ENCODE measurements at places on chromosomes 16 and 17.
A peak's percentile ranks its signal among the peaks of the same experiment; 100 is the strongest.

DNA sequence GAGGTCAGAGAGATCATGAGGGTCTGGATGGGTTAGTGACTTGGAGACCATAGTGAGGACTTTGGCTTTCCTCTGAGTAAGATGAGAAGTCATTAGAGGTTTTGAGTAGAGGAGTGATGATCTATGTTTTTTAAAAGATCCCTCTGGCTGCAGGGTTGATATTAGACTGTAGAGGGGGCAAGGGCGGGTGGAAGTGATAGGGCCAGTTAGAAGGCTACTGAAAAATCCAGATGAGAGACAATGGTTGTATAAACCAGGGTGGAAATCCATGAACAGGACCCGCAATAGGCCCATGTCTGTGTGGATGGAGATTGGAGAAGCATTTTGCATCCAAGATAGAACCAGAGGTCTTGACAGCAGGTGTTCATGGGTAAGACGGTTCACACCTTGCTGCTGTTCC lies 9.8 kb downstream of the ITGAL start:
- DNase-seq, result no peak

DNA sequence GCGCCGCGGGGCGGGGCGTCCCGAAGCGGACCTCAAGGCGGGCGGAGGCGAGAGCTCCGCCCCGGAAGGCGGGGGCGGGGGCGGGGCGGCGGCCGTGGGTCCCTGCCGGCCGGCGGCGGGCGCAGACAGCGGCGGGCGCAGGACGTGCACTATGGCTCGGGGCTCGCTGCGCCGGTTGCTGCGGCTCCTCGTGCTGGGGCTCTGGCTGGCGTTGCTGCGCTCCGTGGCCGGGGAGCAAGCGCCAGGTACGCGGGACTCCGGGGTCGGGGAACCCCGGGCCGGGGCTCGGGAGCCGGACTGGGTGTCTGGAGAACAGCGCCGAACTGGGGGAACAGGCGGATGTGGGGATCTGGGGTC lies at the start of gene TNFRSF12A:
TNFRSF12A (plus strand) TSS at position 122 of the 357 bp plus-strand sequence; CDS start at position 152, 30 bp downstream.
- no peak for DNase-seq

GRCh38 chr16:8798535-8799157 lies 1.0 kb downstream of the PMM2 start:
- DNase-seq, result no peak

- no peak for DNase-seq
Measured at GRCh38 chr17:43840814-43841213, 6.2 kb upstream of the CD300LG start.

DNA sequence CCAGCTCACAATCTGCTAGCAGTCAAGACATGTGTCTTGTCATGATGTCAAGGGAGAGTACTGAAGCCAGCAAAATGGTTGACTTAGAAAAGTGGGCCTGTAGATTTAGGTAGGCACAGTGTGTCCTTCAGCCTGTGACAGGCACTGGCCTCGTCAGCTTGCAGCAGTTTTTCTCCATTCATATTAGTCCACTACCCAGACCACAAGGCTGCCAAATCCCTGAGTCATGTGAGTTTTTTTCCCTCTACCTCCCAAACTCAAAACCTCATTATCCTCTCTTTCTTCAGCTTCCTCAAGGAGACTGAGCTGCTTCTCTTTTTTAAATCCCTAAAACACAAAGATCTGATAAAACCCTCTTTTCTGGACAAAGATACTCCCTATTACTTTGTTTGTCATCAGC lies 102.6 kb upstream of the HS3ST3A1 start:
- no peak for DNase-seq

DNA sequence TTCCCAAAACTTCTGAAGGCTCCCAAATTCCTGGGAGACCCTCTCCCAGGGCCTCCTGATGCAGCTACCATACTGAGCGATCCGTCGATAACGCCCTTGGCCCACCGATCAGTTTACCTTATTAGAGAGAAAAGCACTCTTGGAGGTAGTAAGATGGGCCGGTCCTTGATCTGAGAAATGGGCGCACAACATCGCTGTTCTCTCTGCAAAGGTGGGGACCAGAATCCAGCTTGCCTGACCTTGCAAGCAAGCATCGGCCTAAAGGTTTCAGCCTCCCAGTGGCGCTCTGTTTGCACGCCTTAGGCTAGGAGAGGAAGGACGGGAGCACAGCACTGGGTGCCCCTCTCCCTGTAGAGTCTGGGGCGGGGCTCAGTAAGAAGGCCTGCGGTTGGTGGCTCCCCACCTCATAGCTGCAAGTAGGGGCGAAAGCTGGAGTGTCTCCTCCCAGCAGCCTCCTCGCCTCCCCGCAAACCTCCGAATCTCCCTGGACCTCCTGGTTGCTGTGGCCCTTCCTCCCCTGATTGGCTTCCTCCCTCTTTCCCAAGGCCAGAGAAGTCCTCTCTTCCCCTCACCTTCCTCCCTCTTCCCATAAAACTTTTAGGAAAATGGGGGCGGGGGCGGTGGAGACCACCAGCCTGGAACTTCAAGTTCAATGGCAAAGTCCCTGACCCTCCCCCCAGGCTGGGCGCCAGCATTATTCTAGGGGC lies at the start of gene PRAC1:
PRAC1 (minus strand) TSS at position 318 of the 707 bp plus-strand sequence; CDS start at position 192, 126 bp downstream.
- DNase-seq, result no peak

GRCh38 chr17:52025236-52025635 lies 133.3 kb downstream of the CA10 start:
- DNase-seq, result no peak

- no peak for DNase-seq
Measured at GRCh38 chr16:2752850-2753732, 653 bp downstream of the SRRM2 start.

- no peak for DNase-seq
Measured at GRCh38 chr16:55390630-55391237, 66.7 kb downstream of the IRX6 start.

DNA sequence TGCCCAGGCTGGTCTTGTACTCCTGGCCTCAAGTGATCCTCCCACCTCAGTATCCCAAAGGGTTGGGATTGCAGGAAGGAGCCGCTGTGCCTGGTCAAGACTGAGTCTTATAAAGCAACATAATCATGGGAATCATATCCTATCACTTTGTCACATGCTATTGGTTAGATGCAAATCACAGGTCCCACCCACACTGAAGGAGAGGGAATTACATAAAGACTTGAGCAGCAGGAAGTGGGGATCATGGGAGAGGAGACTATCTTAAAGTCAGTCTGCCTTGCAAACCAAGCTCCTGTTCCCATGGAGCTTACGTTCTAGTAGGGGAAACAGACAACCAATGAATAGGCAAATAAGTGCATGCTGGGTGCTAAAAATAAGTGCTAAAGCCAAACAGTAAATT lies 28.3 kb upstream of the TENT4B start:
- DNase-seq, result no peak

DNA sequence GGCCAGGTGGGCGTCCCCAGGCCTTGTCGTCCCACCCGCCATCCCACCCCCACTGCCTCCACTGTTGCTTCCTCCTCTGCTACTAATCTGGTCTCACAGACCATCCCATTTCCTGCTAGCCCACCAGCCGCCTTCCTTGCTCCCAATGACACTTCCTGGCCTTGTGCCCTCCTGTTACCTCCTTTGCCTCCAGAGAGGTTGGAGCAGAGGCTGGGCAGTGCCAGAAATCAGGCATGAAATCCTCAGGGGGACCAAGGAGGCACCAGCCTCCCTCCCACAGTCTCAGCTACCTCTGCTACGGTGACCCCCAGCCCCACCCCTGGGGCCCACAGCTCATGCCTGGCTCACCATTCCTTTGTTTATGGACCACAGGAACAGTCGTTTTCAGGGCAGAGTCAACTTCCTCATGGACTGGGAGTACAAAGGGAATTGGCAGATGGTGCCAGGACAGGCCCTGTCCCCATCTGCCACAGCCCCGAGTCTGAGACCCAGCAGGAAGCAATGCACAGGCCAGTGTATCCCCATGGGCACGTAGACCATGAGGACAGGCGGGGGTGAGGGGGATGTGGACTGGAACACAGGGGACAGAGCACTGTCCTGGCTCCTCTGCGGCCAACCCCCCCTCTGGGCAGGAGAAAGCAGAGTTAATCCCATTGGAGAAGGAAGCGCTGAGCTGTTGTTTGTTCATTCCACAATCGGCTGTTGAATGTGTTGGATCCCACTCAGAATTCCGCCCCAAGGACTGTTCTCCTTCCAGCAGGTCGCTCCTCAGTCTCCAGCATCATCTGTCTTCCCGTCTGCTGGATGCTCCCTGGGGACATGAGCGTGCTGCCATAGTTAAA lies 2.2 kb upstream of the CDH5 start:
- DNase-seq, result no peak

- no peak for DNase-seq
Measured at GRCh38 chr16:73058221-73058615, 10.3 kb upstream of the ZFHX3 start.

GRCh38 chr17:9054126-9054975 lies 33.0 kb downstream of the NTN1 start:
- no peak for DNase-seq

DNA sequence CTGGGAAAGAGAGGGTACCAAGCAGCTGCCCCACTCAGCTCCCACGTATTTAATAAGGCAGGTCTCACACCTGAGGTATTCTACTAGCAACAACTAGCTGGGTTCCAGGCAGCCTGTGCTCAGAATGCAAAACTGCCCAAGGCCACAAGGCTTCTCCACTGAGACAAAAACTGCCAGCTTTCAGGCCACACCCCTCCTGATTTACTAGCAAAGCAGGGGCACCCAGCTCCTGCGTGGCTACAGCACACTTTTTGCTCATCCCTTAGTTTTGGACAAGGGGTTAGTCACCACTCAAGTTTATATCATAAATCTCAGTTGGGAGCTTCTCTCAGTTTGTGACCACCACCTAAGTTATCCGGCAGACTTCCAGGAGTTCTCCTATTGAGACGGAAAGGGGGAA lies 494.6 kb downstream of the CDH11 start:
- DNase-seq, result no peak

GRCh38 chr16:86681031-86681756 lies 102.8 kb downstream of the FOXL1 start:
- no peak for DNase-seq

- no peak for DNase-seq
Measured at GRCh38 chr17:45386178-45386577, 46.5 kb downstream of the ARHGAP27 start.

DNA sequence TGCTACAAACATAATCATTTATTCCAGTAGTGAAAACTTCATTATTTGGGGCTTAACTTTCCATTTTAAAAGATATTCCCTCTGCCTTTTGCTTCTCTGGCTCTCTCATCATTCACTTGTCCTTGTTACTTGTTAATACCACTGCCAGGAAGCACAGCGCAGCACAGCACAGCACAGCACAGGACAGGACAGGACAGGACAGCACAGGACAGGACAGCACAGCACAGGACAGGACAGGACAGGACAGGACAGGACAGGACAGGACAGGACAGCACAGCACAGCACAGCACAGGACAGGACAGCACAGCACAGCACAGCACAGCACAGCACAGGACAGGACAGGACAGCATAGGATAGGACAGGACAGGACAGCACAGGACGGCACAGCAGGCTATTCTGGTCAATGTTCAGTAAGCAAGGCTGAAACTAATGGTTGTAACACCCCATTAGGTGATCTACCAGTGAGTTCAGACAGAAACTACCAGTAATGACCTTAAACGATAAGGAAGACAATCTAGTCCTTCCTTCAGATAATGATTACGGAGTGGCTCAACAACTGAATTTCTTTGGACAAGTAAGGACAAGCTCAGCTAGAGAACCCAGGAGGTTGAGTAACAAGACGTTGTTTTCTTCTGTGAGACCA lies 31.9 kb downstream of the COG1 start:
- no peak for DNase-seq

DNA sequence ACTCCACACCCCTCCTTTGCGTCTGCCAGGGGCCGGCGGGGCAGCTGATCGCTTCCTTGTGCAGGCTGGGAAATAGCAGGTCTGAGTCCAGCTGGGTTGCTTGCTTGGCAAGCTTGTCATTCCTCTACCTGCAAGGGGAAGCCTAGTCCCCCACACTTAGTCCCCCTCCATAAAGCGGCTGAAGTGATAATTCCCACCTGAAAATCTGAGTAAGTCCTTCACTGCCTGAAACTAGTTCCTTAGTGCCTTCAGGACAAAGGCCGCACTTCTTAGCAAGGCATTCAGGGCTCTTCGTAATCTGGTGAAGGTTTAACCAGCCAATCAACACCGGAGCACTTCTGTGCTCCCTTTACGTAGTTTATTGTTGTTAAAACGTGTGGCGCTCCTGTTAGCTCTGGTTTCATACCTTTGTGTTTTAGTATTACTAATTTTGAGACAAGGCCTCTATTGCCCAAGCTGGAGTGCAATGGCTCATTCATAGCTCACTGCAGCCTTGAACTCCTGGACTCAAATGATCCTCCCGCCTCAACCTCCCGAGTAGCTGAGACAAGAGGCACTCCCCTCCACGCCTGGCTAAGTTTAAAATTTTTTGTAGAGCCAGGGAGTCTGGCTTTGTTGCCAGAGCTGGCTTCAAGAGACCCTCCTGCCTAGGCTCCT lies 817 bp downstream of the PSKH1 start:
- no peak for DNase-seq

- no peak for DNase-seq
Measured at GRCh38 chr16:49701789-49702494, 154.0 kb downstream of the ZNF423 start.

DNA sequence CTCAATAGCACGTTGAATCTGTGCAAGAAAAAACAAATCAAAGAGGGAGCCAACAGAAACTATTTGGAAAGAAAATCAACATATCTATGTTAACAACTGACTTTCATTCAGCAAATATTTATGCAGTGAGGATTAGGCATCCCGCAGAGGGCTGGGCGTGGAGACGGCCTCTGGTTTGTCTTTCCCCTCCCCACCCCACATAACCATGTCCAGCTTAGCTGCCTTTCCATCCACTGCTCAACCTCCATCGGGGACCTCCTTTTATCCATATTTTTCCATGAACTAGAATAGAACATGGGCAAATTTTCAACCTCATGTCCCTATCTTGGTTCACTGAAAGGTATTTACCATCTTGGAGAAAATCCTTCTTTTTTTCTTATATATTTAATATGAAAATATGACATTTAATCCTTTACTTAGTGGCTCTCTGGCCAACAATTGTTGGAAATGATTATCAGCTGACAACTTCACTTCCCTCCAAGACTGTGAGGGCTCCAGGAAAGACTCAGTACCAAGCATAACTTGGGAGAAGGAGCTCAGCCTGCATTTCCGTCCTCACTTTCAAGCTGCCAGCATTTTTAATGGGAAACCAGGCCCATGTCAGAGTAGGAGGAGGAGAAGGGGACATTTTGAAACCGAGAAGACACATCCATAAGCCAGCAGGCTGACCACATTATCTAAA lies 462.6 kb upstream of the MAF start:
- DNase-seq, result no peak

GRCh38 chr17:49450181-49450580 lies 35.5 kb upstream of the PHB1 start:
- DNase-seq, result no peak

- peak; percentile 78 for DNase-seq
Measured at GRCh38 chr17:44689477-44690217, at the start of gene CCDC43. Gene CCDC43 (minus strand): TSS chr17:44689776. CDS start chr17:44689753, 23 bp downstream.

DNA sequence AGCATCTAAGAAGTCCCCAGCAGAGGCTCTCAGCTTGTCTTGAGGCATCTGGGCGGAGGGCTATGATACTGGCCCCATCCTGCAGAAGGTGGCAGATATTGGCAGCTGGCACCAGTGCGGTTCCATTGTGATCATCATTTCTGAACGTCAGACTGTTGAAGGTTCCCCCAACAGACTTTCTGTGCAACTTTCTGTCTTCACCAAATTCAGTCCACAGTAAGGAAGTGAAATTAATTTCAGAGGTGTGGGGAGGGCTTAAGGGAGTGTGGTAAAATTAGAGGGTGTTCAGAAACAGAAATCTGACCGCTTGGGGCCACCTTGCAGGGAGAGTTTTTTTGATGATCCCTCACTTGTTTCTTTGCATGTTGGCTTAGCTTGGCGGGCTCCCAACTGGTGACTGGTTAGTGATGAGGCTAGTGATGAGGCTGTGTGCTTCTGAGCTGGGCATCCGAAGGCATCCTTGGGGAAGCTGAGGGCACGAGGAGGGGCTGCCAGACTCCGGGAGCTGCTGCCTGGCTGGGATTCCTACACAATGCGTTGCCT lies at the start of gene CIITA:
CIITA (plus strand) TSS at position 404 of the 543 bp plus-strand sequence; CDS start at position 533, 129 bp downstream.
- no peak for DNase-seq
